SW 1271 (cell line): ENCODE measurements at places on chromosomes 6 and 20.

GRCh38 chr6:41189967-41190366, 11.0 kb downstream of the TREML2 start:
- DNase-seq: no peak

DNA sequence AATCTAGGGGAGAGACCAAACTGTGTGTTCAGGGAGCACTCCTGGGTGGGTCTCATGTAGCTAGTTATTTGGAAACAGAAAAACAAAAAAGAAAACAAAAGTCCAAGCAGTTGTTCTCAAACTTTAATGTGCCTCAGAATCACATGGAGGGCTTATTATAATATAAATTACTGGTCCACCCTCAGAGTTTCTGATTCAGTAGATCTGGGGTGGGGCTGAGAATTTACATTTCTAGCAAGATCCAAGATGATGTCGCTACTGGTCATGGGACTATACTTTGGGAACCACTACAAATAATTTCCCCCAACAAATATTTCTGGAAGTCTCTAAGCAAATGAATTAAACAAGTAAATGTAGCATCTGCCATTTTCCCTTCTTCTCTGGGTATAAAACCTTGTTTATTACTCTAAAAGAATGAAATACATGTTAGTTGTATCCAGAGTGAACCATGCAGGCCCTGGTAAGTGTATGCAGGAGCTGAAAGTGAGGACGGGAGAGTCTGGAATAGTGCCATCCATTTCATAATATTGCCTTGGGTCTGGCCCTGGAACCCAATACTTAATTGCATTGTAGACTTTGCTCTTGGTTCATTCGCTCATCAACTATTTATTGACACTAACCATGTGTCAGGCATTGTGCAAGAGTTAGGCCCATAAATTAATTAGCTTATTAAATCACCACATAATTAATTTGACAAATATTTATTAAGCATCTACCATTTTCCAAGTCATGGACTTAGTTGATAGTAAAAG, 490.8 kb downstream of the EPM2A start:
- DNase-seq: no peak

- peak; percentile 99 for DNase-seq
Observed at GRCh38 chr20:1415667-1416468, 23.0 kb upstream of the FKBP1A start.

DNA sequence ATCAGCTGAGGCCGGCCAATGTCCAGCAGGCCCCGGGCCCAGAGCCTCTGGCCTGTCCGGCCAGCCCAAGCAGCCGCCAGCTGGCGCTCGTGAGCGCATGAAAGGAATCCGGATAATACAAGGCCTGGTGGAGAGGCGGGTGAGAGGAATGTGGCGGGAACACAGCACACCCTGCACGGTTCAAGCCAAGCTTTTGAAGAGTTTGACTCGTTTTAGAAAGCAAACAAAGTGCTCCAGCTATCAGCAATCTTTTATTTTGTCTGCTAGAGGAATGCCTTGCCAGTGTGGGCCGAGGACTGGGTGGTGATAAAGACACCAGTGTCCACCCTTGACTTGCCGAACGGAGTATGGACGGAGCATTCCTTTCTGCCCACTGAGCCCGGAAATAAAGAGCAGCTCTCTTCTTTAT, 9.3 kb upstream of the NEDD9 start:
- DNase-seq: no peak

- DNase-seq: no peak
Observed at GRCh38 chr6:73704798-73705197, 8.8 kb downstream of the CD109 start.

- DNase-seq: no peak
Observed at GRCh38 chr6:39602601-39603519, 122.3 kb downstream of the KIF6 start.

GRCh38 chr6:156507106-156507505, 270.1 kb upstream of the ARID1B start:
- DNase-seq: no peak

DNA sequence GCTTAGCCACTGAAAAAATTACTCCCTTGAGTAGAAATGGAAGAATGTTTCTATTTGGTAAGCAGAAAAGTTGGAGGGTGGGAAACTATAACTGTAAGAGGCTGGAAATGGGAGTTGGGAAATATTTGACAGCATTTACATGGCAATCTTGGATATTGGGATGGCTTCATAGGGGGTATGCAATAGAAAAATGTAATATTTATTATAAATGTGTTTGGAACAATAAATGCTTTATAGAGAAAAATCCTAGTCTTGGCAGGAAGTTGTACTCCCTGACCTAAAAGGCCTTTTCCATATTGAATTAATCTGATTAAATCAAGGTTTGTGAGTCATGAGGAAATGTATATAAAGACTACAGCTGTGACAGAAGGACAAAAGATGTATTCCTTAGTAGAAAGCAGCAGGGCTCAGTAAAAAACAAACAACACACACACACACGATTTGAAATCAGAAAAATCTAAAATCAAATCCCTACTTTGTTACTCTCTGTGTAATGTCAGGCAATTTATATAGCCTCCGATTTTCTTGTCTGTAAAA, 272.3 kb downstream of the CD109 start:
- DNase-seq: no peak

- no peak for DNase-seq
Observed at GRCh38 chr6:113650610-113650979, 206.6 kb upstream of the MARCKS start.

DNA sequence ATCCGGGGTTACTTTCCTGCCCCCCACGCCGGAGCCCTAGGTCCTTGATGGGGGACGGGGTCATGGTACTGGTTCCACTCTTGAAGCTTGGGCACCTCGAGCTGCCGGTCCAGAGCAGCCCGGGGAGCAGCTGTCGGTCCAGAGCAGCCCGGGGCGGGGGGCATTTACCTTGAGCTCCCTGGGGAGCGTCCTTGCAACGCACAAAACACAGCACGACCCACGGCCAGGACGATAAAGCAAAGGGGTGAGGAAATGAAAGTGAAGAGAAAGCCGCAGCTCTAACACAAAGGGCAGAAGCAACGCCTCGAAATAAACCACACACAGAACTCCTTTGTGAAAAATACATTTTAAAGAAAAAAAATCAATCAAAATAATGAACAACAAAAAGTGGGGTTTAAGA, 39.1 kb downstream of the KCNQ2 start:
- no peak for DNase-seq

DNA sequence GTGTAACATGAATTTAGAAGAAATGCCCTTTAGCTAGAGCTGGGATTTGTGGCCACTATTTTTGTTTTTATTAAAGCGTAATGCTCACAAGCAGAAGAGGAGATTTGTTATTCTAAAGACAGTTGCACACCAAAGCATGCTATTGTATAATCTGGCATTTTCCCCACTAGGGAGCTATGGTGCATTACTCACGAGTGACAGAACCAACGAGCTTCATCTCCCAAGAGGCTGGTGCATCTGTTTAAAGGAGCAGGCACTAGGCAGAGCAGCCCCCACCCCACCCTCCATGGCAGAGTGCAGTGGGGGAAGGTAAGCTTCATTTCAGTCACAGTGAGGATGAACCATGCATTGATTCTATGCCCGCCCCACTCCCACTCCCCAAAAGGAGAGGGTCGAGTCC, 287.3 kb upstream of the TSHZ2 start:
- DNase-seq: no peak

DNA sequence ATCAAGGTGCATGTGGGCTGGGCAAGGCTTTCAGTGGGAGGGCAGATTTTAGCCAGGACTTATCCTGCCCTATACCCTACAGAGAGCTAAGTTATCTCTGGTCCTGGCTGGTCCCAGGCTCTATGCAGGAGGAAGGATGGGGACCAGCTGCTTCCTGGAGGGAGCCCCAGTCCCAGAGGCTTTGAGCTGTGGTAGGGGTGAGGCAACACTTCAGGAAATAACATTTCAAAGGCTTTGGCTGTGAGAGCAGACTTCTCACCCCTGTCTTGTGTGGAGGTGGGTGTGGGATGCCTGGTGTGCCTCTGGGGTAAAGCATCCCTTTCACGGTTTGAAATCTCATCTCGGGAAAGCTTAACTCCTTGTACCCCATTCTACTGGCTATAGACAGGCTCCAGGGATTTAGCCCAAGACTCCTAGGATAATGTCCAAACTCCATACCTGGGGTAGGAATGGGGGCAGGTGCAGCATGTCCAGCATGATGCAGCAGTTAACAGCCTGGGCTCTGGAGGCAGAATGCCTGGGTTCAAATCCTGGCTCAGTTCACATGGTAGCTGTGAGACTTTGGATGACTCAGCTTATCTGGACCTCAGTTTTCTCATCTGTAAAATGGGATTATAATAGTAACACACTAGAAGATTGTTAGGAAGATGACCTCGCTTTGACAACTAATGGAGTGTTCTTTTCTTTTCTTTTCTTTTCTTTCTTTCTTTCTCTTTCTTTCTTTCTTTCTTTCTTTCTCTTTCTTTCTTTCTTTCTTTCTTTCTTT, 27.5 kb upstream of the SIRPA start:
- no peak for DNase-seq

DNA sequence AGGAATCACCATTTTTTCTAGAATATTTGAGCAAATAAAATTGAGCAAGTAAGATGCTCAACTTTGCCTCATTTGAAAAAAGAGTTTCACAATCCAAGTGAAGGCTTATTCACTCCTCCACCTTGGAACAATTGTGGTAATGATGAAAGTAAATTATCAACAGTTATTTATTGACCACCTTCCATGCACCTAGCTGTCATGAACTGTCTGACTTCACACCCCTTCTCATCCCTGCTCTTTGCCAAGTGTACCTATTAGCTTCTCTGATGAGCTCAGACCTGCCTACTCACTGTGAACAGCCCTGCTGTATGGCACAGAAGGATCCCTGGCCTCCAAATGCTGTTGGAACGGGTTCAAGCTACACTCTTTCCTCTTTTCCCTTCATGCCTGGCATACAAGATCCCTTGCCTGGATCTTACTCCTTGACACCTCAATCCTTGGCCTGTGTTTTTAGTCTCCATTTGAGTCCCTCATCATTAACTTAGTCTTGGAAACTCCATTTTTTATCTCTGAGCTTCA, 99.0 kb upstream of the PREP start:
- DNase-seq: no peak
